ENCODE measurements at places on chromosomes 7 and 10.

- DNase-seq = no peak
These were observed 96.8 kb upstream of the SAMD8 start for GRCh38 chr10:75014516-75015230.

- no peak for DNase-seq
These were observed 56.7 kb downstream of the CFAP46 start for GRCh38 chr10:132885451-132886210.

DNA sequence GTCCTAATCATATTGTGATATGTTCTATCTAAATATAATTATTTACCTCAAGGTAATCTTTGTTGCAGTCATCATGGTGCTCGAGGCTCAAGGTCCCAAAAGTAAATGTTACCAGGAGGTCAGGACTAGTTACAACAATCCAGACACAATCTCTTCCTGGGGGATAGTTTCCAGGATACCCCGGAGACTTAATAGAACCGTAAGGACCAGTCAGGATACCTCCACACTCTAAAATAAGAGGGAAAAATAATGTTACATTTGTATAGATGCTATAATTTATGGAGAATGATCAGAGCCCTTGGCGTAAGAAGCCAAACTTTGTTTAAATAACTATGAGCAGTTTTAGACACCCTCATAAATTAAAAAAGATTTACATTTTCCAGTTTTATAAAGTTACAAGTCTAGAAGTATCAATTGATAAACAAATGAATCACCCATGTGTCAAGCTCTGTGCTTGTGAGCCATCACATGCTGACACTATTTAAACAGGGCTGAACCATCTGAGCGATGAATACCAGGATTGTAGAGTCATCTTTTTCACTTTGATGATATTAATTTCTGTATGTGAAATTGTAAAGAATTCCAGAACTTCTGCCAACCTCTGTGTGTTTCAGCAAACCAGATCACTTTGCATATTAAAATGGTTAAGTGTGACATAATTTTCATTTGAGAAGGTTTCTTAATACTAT, 41.3 kb downstream of the CUBN start:
- no peak for DNase-seq

DNA sequence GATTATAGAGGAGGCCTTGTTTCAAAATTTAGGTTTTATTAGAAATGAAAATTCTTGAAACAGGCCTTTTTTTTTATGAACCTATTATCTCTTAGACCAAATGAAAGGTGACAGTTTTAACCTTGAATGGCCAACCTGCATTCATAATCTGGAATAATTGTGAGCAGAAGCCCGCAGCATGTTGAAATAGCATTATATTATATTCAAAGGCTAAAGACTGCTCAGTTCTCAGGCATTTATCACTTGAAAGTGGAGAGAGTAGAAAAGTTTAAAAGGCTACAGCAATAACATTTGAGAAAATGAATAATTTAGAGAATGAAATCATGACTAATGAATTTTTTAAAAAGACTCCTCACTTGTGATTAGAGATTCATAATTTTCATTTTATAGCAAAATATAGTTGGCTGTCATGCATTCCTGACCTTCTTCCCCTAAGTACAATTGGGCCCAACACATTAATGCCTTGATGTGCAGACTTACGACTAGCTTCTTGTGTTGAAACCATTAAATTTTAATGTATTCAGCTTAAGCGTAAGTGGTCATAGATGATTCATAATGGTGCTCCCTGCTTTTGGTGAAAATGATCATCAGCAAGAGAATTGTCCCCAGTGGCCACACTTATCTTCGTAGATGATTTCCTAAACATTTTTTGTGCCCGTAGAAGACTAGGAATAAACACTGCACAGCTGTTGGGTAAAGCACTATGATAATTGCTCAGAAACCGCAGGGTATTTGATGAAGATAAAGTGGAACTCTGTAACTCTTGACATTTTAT, 346.6 kb upstream of the BMPER start:
- no peak for DNase-seq

- DNase-seq = no peak
These were observed 166.8 kb upstream of the HABP2 start for GRCh38 chr10:113386005-113386404.

DNA sequence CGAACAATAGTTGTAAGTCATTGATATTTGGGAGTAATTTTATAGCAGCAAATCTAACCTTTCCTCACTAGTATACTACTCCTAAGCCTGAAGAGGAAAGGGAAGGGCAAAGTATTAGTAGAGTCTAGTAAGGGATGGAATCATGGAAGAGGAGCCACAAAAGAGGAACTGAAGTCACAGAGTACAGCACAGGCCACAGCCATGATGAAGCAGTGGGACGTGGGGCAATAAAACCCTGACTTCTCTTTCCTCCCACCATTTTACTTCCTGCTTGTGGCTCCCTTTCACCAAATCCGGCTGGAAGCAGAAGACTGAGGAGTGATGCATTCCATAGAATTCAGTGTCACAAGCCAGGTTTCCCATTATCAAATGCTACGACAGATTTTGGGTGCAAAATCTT, 58.7 kb downstream of the CABCOCO1 start:
- no peak for DNase-seq

DNA sequence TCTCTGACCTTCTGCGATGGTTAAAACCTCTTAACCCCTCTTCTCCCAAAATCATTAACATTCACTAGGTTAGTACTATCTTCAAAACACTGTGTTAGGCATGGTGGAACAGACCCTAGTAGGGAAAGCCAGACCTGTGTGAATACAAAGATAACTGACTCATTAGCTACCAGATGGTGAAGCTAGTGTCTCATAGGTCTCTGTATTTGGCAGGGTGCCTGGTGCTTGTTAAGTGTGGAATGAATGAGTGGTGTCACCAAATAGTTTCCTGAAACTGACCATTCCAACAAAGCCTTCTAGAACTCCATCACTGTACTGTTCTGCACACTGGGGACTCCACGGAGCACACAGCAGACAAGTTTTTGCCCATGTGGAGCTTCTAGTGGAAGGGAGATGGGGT, 27.7 kb upstream of the TM9SF3 start:
- DNase-seq = no peak

GRCh38 chr7:12731214-12731656, 43.8 kb downstream of the ARL4A start:
- DNase-seq = no peak

DNA sequence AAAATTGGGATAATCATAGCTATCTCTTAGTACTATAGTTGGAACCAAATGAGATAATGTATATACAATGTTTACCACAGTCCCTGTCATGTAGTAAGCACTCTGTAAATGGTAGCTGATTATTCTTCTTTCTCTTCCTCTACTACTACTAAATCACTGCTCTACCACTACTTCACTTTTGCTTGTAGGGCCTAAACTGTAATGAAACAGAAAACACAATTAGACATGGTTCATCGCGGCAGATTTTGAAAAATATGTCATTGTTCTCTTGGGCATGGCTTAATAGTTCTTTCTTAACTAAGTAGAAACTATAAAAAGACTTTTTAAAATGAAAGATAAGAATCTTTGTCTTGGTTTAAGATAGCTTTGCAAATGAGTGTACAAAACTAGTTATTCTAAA, 34.9 kb downstream of the R3HCC1L start:
- no peak for DNase-seq

DNA sequence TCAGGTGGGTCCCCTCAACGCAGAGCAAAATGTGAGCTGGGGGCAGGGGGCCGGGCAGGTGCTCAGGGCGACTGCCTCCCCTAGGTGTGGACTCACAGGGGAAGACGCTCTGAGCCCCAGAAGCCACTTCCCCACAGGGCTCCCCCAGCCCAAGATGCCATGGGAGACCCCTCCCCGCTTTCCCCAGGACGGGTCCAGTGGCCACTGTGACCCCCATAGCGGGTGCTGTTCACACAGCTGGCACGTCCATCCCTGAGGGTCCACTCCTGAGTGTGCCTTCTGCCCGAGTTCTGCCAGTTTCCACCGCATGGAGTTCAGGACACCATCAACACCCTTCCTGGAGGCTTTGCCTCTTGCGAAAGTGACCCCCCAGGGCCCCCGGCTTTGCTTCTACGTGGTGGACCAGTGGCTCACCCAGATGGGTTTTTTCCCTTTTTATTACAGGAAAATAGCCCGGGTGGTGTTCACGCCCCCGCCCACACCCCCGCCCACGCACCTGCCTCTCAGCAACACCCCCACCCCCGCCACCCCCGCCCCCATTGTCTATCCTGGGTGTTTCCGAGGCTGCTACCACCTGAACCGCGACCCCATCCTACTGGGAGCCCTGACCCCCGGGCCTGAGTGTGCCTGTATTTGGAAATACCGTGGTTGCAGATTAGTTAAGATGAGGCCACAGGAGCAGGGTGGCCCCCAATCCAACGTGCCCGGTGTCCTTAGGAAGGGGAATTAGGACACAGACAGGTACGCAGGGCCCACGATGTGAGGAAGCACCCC, 32.0 kb downstream of the ADAP1 start:
- DNase-seq = no peak

GRCh38 chr7:101901661-101902491, 84.5 kb downstream of the CUX1 start:
- DNase-seq = no peak

DNA sequence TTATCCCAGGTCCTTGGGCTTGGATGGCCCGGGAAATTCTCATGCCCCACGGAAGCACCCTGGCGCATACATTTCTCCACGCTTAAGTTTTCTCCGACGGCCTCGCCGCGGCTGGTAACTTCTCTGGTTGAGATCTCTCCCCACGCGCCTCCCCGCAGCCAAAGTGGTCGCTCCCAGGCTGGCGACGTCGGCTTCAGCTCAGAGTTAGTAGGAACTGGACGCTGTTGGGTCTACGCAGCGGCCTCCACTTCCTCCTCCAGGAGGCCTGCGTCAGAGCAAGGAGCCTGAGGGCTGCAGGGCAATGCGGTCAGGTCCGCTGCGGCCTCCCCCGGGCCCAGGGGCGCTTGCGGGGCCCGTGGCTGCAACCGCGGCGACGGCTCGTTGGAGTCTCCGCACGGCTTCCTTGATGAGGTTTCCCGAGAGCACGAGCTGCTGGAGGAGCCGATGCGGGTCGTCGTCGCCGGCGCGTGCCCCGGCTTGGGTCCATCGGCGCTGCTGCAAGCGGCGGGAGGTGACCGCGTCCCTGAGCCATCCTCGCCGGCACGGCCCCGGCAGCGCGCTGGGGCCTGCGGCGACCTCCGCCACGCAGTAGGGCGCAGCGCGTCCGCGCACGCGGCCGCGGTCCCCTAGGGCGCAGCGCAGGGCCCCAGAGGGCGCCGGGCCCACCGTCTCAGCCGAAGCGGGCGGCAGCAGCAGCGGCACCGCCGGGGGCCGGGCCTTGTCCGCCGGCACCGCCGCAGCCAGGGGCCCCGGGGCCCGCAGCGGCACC, 744 bp downstream of the FRAT2 start:
- no peak for DNase-seq

DNA sequence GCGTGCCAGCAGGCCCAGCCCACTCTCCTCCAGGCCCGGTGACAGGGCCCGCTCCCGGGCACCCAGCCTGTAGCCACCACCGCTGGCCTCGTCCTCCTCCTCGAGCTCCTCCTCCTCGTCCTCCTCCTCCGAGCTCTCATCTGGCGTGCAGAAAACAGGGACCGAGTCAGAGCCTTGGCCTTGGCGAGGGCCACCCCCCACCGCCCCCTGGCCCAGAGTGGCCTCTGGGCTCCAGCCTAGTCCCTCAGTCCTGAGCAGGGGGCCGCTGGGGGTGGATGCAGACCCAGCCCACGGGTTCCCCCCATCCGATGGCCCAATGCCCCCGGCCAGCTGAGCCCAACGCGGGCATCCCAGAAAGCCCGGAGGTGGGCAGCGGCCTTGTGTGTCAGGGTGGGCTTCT, 62.9 kb downstream of the SLC29A4 start:
- DNase-seq = no peak

DNA sequence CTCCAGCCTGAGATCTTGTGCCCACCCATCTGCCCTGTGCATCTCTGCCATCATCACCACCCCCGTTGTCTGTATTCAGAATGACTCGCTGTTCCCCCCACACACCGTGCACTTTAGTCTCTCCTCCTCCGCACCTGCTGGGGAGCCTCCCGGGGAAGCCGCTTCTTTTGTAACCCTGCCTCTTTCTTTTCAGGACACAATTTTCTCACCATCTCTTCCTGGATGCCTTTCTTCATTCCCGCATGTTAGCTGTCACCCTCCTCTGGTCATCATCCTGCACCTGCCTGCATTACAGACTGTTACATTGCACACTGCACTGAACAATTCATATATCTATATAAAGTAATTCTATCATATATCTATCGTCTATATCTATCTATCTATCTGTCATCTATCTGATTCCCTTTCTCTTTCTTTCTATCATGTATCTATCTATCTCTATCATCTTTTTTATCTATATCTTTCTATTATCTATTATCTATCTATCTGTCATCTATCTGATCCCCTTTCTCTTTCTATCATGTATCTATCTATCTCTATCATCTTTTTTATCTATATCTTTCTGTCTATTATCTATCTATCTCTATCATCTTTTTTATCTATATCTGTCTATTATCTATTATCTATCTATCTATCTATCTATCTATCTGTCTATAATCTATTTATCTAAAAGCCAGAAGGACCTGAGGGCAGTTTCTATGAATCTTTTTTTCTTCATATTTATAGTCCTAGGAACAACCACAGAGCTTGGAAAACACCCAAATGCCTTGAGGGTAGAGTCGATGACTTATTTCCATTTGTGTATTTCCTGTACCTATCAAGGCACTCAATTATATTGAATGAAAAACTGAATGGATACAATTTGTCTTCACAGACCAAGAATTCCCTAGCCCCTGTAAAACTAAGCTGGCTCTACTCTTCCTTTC, 642.5 kb downstream of the ACTR3B start:
- DNase-seq = no peak

DNA sequence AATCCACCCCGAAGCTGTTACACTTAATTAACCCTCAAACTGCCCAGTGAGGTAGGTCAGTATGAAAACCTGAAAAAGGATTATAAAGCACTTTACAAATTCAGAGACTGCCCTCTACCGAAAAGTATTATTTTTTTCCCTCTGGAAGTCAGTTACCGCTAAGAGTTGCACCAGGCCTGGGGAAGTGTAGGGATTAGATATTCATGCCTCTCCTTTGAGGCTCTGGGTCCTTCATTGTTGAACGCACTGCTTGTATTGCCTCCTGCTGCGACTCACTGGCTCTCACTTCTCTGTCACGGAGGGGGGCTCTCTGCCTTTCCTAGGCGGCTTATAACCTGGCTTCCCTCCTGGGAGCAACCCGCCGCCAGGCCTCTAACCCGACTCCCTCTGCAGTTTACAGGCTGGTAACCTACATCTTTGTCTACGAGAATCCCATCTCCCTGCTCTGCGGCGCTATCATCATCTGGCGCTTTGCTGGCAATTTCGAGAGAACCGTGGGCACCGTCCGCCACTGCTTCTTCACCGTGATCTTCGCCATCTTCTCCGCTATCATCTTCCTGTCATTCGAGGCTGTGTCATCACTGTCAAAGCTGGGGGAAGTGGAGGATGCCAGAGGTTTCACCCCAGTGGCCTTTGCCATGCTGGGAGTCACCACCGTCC, 2.7 kb downstream of the RHBDD2 start:
- DNase-seq = no peak

DNA sequence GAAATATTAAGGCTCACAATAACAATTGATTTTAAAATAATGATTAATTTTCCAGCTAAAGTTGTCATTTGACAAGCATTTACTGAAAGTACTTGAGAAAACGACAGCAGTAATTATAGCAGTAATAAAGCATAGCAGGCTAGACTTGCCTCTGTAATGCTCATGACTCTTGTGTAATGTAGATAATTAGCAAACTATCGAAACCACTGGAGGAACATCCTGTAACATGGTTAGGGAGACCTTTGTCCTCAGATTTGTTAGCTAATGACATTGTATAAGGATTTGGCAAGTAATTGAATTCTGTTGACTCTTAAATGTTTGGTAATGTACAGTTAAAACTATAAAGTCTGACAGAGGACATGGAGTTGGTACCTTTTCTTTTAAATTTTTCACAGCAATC, 24.8 kb downstream of the ARL4A start:
- DNase-seq = no peak

- no peak for DNase-seq
These were observed 18.5 kb downstream of the STAM start for GRCh38 chr10:17662193-17663138.

Data from stimulated activated CD4-positive, alpha-beta T cell treated with anti-CD3 and anti-CD28 coated beads, Interleukin-1b, Interleukin-23, amount 100 ng/mL, for 24 hours (primary cell).